Esophagus squamous epithelium (tissue), 5 donors: ENCODE measurements at places on chromosomes 2 and 18. TPM values are rescaled to one million over a fixed set of nuclear protein-coding genes. Genes with fewer than 3 reads are reported as not detected.

DNA sequence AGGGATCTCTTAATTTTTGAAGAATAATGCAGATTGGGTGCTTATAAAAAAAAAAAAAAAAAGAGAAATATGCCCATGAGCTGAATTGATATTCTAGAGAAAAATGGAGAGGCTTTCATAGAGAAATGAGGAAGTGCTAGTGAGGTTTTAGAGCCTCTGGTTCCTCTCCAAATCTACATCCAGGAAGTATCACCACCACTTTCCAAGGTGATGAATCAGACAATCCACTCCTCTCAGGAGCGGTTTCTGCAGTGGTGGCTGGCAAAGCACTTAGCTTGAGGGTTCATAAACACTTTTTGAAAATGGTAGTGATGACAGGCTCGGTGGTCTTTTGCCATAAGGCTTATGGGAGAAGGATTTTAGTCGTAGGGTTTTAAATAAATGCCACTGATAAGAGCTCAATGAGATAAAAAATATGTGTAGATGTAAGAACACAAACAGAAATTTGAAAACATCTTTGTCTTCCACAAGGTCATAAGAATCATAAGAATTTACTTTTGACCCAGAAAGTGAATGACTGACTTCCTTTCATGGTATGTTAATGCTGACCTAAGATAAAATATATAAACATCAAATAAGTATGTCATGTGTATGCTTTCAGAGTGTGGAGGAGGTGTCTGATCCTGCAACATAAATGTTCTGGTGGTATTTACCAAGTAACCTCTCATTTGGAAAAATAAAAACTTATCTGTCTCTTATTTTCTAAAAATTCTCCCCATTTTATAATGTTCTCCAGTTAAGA, 42.1 kb upstream of the DSG1 start:
- no peak overlapping the region for H3K4me3 ChIP-seq
- no peaks in the 10 kb centered on the region for H3K27me3 ChIP-seq
- H3K27ac ChIP-seq: peak overlapping the region; percentile 86
- no peaks in the 10 kb centered on the region for H3K4me1 ChIP-seq

- no peak for DNase-seq
- H3K4me3 ChIP-seq: no peak overlapping the region
- no peak overlapping the region for H3K27ac ChIP-seq
- H3K36me3 ChIP-seq: no peaks in the 10 kb centered on the region
- H3K27me3 ChIP-seq: no peaks in the 10 kb centered on the region
- H3K4me1 ChIP-seq: no peaks in the 10 kb centered on the region
Measured at GRCh38 chr2:44777036-44777435, 164.5 kb upstream of the SIX3 start.

Gene POMC
- total RNA-seq: 3.1 TPM

DNA sequence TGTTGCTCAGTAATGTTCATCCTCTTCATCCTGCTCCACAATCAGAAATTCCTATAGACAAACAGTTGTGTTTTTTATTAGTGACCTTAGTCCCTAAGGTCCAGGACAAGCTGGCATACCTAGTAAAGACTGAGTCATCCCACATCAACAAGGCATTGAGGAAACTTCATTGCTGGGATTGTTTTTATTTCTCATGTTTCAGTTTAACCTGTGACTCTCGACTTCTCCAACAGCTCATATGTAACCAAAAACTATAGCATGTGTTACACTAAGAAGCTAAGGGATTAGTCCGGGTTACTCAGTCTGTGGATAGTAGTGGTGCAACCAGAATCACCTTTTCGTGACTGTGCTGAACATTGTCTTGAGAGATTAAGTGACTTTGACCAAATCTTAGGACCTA, 292.1 kb downstream of the RDH14 start:
- DNase-seq: no peak
- no peaks in the 10 kb centered on the region for H3K36me3 ChIP-seq
- no peak overlapping the region for H3K27ac ChIP-seq

DNA sequence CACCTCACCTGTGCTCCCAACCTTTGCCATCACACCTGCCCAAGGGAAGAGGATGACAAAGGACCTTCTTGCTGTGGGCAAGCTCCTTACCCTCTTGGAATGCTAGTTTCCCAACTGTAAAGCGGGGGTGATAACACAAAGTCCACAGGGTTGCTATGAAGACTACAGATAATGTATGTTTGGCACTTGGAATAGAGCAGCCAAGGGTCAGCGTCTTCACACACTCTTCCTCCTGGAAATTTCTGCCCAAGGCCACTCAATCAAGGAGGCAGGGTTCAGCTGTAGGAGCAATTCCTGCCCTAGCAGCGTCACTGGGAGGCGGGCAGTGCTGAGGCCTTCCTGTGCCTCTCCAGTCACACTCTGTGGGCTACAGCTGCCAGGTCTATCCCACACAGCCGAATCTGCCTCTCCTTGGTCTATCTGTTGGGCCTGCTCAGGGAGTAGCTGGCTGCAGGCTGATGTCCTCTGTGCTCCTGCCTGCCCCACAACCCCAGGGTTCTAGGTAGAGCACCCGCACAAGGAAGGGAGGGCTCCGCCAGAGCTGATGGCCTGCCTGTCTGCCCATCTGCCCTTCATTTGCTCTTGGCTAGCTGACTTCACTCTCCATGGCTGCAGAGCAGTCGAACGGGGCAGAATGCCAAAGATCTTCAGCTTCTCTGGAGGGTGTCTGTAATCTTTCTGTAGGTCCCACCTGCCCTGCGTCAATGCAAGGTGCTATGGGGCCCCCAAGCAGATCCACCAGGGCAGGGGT, 91.9 kb downstream of the MRO start:
- no peak overlapping the region for H3K4me3 ChIP-seq
- no peaks in the 10 kb centered on the region for H3K27me3 ChIP-seq
- no peak for DNase-seq
- no peak overlapping the region for H3K27ac ChIP-seq
- no peaks in the 10 kb centered on the region for H3K36me3 ChIP-seq
- no peaks in the 10 kb centered on the region for H3K4me1 ChIP-seq

DNA sequence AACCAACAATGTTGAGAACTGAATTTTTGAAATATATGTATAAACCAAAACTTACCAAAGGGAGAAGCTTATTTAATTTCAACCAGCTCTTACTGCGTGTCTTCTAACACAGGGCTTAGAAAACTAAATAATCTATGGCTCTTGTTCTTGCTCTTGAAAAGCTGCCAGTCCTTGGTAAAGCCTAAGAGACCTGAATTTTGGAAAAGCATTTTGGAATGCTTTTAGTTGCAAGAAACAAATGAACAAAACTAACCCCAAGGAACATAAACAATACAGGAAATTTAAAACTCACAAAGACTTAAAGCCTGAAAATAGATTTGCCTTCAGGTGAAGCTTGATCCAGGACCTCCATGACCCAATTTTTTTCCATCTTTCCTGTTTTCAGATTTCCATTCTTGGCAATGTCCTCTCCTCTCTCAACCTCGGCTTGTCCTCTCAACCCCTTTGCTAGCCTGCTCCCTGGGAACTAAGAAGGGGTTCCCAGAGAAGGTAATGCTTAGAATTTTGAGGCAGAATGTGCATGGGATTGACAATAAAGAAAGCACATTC, 169.8 kb upstream of the NCK2 start:
- no peak overlapping the region for H3K4me3 ChIP-seq
- H3K27me3 ChIP-seq: no peaks in the 10 kb centered on the region
- H3K27ac ChIP-seq: no peak overlapping the region
- no peaks in the 10 kb centered on the region for H3K36me3 ChIP-seq
- DNase-seq: no peak

GRCh38 chr18:12990967-12991820, at the start of gene CEP192:
Gene CEP192, plus strand, starts transcription at chr18:12991362. Its CDS starts 8,063 bp downstream, at chr18:12999425.
- peak within 1 kb of the TSS; percentile 94 for H3K27ac ChIP-seq
- peak; percentile 88 for DNase-seq
- H3K4me1 ChIP-seq: peaks cover 16% of the 10 kb centered on the region
- H3K27me3 ChIP-seq: no peaks in the 10 kb centered on the region
- H3K36me3 ChIP-seq: no peaks in the 10 kb centered on the region

DNA sequence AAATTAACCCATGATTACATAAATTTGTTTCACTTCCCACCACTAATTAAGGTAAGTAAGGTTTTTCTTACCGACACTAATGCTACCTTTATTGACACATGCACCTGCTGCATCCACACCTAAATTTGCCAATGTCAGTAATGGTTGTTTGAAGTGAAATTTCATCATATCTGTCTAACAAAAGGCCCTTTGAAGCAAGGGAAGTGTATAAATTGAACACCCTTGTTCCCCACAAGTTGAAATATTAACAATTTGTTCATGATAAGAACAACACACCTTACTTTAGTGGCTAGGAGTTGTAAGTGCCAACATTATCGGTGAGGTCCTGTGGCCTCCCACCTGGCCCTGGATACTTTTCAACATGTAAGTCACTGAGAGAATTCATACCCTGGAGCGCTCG, 116.3 kb upstream of the CDCA7 start:
- H3K4me1 ChIP-seq: no peaks in the 10 kb centered on the region
- DNase-seq: no peak
- no peak overlapping the region for H3K27ac ChIP-seq
- H3K27me3 ChIP-seq: no peaks in the 10 kb centered on the region

Gene POU3F3
- total RNA-seq: not detected
